Activated effector memory CD4-positive, alpha-beta T cell treated with anti-CD3 and anti-CD28 coated beads, Interleukin-2, amount 50 U/mL, for 16 hours (primary cell): ENCODE measurements at places on chromosomes 3 and 15.

DNA sequence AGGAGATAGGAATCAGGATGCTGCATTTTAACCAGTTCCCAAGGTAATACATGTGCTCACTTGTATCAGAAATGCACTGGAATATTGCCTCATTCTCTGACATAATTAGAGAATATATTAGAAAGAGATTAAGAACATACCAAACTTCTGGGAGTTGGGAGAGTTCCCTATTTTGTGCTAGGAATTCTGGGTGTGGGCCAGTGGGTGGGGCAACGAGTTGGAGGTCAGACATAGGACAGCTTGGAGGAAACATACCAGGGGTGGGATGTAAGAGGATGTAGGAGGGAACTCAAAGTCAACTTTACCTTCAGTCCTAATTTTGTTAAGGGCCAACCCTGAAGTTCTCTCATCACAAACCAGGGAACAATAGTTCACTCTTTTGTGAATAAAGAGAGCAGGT, 83.6 kb downstream of the SLC7A14 start:
- DNase-seq: no peak

- DNase-seq: no peak
Measured at GRCh38 chr15:68488966-68489365, 57.0 kb upstream of the ITGA11 start.

DNA sequence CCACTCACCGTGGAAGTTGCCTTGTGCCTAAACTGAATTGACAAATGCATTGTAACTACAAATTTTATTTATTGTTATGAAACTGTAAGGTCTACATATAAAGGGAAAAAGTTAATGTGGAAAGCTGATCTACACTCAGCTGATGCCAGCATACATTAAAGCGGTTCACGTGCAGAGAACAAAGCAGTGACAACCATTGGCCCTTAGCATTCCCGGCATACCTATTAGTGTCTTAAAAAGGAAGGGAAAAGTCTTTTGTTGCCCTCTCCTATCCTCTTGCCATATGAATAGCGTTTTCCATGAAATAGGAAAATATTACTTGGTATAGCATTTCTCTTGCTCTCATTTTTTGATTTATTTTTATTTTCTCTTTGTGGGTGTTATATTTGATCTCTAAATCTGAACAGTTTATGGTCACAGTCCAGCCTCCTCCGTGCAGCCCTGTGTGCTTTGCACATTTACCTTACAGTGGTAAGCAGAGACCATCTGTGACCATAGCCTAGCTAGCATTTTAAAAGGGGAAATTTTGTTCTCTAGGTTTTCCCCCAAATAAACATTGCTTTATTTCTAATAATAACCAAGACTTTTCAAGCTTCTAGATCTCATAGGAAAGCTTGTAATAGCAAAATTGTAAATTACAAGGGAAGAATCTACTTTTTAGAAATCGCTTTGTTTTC, 89.7 kb upstream of the CGNL1 start:
- no peak for DNase-seq

DNA sequence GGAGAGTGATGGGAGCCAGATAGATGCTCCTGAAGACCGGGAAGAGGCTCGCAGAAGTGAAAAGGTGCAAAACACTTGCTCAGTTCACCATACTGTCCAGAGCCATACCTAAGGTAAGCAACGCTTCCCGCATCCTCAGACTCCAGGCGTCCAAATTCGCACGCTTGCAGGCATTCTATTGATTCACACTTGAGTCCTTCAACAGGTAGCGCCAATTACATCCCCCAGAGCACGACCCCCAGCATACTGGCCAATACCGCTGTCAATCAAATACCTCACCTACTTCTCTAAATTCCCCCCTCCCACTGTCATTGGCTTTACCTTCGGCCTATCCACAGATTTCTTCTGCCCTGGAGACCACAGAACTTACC, 361 bp upstream of the STXBP5L start:
- DNase-seq: no peak

DNA sequence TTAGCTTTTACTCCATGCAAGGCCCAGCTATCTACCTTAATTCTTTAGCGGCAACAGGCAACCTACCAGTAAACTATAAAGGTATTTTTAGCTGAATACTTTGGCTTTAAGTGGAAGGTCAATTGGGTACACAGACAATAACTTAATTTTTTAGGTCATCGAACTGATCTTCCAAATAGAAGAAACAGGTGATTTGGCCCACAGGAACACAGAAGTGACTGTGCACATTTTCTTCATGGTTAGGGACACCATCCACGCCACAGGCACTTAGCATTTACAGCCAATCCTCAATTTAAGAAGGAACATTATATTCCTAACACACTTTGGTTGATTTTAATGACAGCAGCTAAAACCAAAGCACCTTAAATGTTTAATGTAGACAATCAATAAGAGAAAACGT, 1.9 kb downstream of the ARPP19 start:
- no peak for DNase-seq

DNA sequence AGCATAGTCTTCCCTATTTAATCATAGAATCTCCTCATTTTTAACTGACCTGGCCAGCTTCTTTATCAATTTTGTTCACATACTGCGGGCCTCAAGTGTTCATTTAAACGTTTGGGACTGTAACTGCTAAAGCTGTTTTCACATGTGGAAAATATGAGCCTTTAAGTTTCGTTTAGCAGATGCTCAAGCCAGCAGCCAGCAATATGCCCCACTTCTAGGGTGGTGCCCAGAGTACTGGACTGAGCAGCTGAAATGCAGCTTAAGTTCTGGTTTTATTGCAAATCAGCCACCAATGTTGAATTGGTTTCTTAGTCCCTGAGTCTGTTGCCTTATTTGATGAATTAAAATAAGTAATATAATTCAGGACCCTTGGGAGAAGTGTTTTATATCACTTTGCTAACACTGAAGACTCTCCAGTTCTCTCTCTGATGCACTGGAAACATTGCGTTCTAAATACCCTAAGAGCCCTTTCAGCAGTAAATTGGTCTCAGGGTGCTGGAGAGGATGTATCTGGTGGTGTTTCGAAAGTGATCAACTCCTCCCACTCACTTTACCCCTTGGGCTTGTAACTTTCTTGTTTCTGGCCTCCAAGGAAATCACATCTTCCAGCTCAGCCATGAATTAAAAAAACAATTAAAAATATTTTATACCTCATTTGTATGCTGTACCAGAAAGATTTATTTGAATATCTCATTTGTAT, 61.7 kb downstream of the B3GALNT1 start:
- DNase-seq: no peak

- no peak for DNase-seq
Measured at GRCh38 chr15:52523647-52524046, 5.0 kb downstream of the MYO5A start.

- no peak for DNase-seq
Measured at GRCh38 chr15:96160269-96160668, 170.2 kb upstream of the NR2F2 start.

GRCh38 chr3:65938676-65939075, 100.0 kb downstream of the MAGI1 start:
- no peak for DNase-seq

DNA sequence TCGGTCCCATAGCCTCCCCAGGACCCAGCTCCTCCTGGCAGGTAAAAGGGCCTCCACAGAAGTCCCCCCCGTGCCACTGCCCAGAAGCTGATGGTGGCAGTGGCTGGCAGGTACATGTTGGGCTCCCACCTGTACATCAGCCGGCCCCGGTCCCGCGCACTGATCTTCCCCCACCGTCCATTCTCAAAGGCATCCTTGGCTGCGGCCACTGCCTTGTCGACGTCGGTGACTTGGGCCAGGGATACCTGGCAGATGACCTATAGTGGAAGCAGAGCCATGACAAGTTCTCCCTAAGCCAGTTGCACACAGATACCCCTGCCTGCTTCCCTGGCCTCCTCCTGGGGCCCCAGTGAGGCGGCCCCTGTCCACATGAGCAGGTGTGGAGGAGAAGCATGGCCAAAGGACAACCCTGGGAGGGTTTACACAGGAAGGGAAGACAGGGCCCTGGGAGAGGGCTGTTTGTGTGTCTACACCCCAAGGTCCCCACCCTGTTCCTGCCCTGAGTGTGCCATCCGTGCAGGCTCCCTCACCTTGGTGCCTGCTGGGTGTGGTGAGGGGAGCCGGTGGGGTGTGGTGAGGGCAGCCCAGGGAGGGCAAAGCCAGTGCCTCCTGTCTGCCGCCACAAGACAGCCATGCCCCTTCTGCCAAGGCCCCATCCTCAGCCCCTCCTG, 44.8 kb downstream of the ALDH1L1 start:
- DNase-seq: peak; percentile 62

DNA sequence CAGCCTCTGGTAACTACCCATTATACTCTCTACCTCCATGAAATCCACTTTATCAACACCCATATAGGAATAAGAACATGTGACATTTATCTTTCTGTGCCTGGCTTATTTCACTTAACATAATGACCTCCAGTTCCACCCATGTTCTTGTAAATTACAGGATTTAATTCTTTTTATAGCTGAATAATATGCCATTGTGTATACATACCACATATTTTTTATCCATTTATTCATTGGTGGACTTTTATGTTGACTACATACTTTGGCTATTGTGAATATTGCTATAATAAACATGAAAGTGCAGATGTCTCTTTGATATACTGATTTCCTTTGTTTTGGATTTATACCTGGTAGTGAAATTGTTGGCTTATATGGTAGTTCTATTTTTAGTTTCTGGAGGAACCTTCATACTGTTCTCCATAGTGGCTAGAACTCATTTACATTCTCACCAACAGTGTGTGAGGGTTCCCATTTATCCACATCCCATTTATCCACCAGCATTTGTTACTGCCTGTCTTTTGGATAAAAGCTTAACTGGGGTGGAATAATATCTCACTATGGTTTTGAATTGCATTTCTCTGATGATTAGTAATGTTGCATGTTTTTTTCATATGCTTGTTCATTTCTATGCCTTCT, 473.4 kb downstream of the TBL1XR1 start:
- DNase-seq: no peak

- no peak for DNase-seq
Measured at GRCh38 chr3:152196782-152197181, 71.9 kb upstream of the MBNL1 start.

DNA sequence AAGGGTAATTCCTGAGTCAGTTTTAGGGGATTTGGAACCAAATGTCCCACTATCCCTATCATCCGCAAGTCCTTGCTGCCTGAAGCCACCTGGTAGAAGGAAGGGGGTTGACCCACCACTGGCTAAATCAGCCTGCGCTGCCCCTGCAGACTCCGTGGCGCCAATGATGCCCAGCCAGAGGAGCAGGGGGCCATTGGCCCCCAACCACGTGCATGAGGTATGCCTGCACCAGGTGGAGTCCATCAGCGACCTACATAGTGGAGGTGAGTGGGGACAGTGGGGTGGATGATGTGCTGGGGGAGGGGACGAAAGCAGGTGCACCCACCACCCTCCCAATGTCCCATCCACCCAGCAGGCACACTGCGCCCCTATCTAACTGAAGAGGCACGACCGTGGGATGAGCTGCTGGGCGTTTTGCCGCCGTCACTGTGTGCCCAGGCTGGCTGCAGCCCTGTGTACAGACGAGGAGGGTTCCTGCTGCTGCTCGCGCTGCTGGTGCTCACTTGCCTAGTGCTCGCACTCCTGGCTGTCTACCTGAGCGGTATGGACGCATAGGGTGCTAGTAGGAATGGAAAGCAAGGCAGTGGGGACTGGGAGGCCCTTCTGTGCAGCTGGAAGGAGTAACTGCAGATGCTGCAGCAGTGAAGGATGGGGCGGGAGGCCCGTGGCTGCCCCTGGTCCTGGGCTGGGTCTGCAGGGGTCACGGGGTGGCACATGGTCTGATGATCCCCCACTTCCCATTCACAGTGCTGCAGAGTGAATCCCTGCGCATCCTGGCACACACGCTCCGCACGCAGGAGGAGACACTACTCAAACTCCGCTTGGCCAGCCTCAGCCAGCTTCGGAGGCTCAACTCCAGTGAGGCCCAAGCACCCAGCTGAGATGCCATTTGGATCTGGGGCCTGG, 5.7 kb downstream of the IFRD2 start:
- DNase-seq: peak; percentile 60

- DNase-seq: no peak
Measured at GRCh38 chr3:123149525-123149924, 52.2 kb upstream of the SEC22A start.

DNA sequence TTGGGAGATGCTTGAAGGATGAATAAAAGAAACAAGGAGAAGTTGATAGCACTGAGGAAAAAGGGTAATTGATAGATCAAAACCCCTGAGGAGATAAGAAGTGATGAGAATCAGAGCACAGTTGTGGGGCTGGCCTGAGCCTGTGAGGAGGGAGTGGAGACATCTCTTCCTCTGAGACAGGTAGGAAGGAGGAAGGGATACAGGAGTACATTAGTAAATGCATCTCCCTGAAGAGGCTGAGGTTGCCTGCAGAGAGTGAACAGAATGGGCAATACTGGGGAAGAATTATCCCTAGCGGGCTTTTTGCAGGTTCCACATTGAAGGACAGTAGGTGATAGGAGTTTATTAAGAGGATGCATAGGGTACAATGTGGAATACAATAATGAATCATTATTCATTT, 17.3 kb upstream of the SCAMP5 start:
- DNase-seq: no peak

DNA sequence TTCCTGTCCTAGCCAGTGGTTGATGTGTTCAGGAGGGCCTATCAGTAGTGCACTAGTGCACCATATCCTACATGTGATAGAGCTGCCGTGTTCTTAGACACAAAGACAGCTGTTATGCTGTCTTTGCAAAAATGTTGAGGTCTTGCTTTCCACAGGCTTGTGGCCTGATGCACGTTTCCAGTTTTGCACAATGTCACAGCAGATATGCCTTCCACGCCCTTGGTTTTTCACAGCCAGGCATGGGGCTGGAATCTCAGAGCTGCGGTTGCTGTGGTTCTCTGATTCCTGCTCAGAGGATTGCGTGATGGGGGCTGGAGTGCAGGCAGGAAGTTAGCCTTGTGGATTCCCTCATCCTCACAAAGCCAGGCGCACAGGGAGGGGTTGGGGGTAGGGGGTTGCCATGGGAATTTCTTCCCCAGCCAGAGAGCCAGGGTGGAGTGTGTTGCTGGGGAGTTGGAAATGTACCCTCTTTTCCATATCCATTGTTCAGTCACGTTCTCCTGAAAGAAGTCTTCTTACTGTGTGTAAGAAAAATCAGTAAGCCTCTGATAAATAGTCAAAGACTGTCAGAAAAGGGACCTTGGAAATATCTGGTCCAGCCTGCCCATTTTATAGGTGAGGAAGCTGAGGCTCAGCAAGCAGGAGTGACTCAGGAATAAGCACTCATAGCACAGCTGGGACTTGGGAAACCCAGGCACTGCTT, 79.4 kb downstream of the SMAD3 start:
- DNase-seq: no peak

GRCh38 chr3:189587664-189588040, 43.5 kb upstream of the TP63 start:
- DNase-seq: no peak

DNA sequence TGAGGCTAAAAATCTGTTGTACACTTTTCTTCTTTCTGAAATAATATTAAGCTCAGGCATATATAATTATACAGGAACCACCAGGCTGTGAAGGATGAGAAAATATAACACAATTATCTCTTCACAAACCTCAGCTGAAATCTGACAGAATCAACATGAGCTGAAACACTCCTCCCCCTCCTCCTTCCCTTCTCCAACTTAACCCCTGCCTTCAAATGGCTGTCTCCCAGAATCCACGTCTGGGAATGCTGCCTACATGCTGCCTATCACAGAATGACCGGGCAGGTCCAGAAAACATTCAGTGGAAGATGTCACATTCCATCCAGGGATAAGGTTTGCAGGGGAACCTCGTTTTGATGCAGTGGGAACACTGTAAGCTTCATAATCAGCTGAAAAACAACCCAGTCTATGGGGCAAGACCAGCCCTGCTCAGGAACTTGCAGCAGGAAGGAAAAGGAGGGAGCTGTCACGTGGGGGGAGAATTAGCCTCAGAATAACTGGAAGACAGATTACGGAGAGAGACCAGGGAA, 44.0 kb upstream of the SEMA6D start:
- no peak for DNase-seq

- no peak for DNase-seq
Measured at GRCh38 chr3:29319262-29319661, 38.4 kb downstream of the RBMS3 start.
